ENCODE measurements at places on chromosomes 13 and 19. TPM values are rescaled to one million over a fixed set of nuclear protein-coding genes. Genes with fewer than 3 reads are reported as not detected.

Gene VMAC
- total RNA-seq, result 0.61 TPM

Gene NDFIP2
- 25.0 TPM for total RNA-seq

Gene CD70
- total RNA-seq, result 21.5 TPM

Gene UHRF1
- 44.8 TPM for total RNA-seq

Gene RFC3
- 30.9 TPM for total RNA-seq

Gene IZUMO2
- not detected for total RNA-seq

Gene VAV1
- total RNA-seq, result 6.1 TPM

Gene CFAP97D2
- total RNA-seq, result not detected

Gene GJB6
- total RNA-seq, result not detected
